Pulmonary artery endothelial cell (primary cell): ENCODE measurements at places on chromosomes 6 and 20. TPM values are rescaled to one million over a fixed set of nuclear protein-coding genes. Genes with fewer than 3 reads are reported as not detected.

Gene HLA-F
- total RNA-seq = 8.3 and 19.9 TPM in 2 replicates

Gene RNF144B
- total RNA-seq = 113 and 148 TPM in 2 replicates

Gene RPS6KA2
- 120 and 124 TPM in 2 replicates for total RNA-seq

Gene PRL
- total RNA-seq = not detected in 2 replicates

Gene GGTLC1
- not detected in 2 replicates for total RNA-seq
